ENCODE measurements at places on chromosomes 6 and 20.

DNA sequence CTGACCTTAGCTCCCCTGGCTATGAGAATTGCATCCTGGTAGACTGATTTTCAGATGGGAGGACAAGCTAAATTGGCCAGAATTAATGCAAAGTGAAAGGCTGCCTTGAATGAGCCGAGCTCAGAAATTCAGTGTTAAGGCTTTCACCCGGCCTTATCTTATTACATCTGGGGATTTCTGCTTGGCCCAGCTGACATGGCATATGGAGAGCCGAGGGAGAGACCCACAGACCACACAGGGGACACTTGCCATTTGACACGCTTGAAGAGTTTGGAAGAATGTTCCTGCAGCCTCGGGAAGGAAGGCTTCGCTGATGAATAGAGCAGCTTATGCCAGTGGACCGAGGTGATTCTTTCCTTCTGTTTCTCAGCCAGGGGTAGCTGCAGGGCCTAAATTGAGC is 9.0 kb downstream of the MOCS3 start:
- DNase-seq, result no peak

DNA sequence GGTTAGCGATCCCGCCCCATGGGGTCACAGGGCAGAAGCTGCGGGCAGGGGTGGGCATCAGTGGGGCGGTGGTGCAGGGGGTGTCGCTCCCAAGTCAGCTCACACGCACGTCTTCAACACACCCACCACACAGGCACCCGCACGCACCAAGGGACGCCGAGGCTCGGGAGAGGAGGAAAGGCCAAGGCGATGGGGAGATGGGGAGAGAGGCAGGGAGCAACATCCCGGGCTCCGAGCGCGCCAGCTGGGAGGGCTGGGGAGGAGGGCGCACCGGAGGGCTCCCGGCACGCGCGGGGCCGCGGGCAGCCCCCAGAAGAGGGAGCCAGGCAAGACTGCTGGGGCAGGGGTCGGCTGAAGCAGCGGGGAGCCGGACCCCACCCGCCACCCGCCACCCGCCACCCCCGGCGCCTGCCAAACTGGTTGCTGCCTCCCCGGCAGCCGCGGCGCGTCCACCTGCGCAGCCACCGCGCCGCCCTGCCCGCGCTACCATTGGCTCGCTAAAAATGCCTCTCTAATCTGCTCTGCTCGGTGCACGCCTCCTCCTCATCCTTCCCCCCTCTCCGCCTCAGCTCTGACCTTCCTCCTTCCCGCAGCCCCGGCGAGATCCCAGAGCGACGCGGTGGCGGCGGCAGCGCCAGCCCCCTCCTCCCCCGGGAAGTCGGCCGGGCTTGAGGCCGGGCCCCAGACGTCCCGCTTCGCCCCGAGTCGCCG is at the start of gene PACSIN1:
TSS of gene PACSIN1 (plus strand) at position 546 of the 711 bp plus-strand sequence. CDS start 60,230 bp downstream, outside the sequence.
- no peak for DNase-seq

GRCh38 chr6:19153270-19153980 is 683.7 kb upstream of the ID4 start:
- no peak for DNase-seq

DNA sequence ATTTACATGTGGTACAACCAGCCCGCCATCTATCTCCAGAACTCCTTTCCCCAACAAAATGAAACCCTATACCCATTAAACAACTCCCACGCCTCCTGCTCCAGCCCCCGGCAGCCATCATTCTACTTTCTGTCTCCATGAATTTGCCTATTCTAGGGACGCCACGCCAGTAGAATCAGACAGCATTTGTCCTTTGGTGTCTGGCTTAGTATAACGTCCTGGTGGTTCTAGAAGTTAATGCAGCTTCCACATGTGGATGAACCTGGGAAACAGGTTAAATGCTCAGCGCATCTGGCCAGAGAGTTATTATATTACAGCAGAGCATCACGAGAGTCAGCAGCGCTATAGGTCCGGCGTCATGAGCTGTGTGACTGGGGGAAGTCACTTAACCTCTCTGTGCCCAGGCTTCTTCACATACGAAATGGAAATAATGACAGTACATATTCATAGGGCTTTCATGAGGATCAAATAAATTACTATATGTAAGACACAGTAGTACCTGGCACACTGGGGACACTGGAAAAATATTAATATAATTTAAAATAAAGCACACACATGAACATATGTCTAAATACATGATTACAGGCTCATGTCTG is 178.7 kb upstream of the TAB2 start:
- DNase-seq, result no peak

DNA sequence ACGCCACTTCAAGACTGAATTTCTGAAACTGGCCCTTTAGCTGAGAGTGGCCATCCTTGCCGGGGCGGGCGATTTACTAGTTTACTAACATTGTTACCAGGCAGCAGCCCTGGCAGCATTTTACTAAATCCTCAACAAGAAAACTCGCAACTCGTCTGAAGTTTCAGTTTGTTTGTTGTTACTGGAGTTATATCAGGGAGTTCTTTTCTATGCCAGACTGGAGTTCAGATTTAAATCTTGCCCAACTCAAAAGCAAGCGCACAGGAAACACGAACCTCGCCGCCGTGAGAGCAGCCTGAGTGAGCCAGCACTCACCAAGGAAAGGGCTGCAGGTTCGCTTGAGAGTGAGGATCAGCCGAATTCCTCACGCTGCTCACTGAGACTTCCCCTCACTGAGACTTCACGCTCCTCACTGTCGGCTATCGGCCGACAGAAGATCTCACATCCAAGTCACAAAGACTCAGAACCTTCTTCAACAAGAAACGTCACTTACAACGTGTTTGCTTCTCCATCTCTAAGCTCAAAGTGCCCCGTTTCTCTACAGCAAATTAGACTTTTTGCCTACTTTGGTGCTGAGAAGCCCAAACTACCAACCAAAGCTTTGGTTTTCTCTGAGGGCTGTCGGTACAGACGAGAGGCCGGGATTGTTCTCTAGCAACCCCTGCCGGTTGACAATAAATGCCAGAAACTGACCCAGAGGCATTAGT is 78.9 kb downstream of the OLIG3 start:
- DNase-seq, result peak; percentile 36

- DNase-seq, result no peak
Observed at GRCh38 chr20:48739395-48740291, 88.2 kb downstream of the PREX1 start.

DNA sequence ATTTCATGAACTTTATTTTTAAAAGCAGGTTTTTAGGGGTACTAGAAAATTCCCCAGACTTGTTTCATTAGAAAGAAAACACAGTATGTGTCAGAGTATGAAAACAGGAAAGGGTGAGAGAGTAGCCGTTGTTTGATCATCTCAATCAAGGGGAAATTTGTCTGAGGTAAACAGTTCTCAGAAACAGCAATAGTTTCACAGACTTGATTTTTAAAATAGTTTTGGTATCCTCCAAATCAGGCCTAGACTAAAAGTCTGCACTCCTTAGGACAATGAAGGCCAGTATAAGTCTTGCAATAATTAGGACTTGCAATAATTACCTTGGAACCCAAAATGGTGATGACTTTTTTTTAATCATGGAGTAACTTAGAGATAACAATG is 176.6 kb upstream of the TAB2 start:
- DNase-seq, result no peak

GRCh38 chr6:147361311-147361981 is 147.0 kb upstream of the SAMD5 start:
- no peak for DNase-seq

- no peak for DNase-seq
Observed at GRCh38 chr6:170137176-170137891, 153.5 kb downstream of the DLL1 start.

DNA sequence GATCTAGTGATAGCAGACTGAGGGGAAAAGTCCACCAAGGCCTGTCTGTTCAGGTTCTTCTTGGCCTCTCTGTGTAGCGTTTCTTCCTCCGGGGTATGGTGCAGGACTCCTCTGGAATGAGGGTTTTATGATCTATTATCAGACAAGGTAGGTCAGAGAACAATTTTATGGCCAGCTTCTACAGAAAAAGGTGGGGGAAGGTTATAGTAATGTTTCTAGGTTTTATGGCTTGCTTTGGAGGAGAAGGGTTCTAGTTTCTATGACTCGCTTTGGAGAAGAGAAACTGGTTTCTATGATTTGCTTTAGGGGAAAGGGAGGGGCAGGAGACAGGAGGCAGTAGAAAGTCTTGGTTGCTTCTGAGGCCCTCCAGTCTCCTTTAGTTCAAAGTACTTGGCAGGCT is 144.8 kb upstream of the LAMA2 start:
- no peak for DNase-seq

- no peak for DNase-seq
Observed at GRCh38 chr6:118215269-118215668, 308.2 kb downstream of the SLC35F1 start.

DNA sequence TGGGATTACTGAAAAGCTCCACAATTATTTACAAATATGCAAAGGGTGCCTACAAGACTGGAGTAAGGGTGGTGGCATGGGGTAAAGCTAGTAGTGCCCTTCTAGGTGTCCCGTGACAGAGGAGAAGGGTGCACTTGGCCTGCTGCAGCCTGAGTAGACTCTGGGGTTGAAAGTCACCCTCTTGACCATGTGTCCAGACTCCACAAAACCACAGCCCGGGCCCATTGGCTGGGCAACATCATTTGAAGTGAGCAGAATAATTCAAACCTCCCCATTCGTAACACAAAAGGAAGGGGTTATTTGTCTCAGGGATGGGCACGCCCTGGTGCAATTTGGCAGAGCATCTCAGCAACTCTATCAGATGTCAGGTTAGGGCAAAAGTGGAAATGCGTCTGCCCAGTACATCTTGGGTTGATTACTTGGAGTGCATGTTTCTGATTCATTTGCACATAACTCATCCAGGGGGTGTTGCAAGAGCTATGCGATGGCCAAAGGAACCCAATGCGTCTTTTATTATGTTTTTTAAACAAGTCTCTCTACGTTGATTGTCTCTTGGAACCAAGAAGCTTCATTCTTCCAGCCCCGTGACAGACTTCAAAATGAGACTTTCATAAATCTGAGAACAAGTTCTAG is 56.7 kb downstream of the ISM1 start:
- no peak for DNase-seq

GRCh38 chr6:163098827-163099479 is 315.6 kb upstream of the QKI start:
- no peak for DNase-seq

DNA sequence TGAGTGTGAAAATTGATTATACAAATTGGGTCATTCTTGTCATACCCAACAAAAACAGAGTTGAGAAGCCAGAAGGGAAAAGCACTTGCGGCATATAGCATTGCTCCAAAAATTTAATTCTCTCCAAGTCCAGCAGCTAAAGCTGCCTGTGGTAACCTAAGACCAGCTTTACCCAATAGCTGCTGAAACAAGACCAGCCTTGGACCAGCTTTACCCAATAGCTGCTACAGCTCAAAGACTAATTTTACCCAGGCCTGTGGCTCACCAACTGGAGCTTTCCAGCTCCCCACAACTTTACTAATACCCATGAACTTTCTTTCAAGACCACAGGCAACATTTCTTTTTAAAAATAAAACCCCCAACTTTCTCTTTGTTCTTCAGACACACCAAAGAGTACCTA is 32.8 kb upstream of the ZNF133 start:
- no peak for DNase-seq

- DNase-seq, result no peak
Observed at GRCh38 chr20:44849703-44850102, 35.8 kb upstream of the YWHAB start.

- DNase-seq, result no peak
Observed at GRCh38 chr6:17417817-17418216, 24.4 kb downstream of the CAP2 start.

GRCh38 chr6:14130435-14131075 is 13.0 kb downstream of the CD83 start:
- no peak for DNase-seq

DNA sequence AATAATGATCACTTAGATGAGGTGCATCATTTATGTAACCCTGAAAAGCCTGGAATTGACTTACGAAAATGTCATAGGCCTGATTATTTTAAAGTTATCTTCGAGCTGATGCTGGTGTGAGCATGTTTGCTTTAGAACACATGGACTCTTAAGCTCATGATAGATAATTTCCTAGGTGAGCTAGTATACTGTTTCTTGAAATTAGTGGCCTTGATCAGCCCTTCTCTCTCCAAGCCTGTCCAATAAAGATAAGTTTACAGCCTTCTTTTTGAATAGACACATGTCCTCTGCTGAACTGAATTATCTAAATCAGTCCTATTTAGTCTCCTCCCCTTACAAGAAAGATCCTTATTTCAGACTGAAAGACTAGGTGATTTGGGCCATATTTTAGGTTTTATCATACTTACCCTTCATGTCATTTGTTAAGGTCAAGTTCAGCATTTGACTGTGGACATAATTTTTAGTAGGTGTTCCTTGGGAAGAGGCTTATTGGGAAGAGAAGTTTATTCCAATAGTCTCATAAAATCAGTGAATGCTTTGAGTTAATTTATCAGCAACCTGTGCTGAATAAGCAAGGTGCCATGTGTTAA is 15.3 kb downstream of the FOXO3 start:
- no peak for DNase-seq

GRCh38 chr6:89792881-89793280 is 26.7 kb downstream of the MDN1 start:
- DNase-seq, result peak; percentile 21
